ENCODE measurements at places on chromosomes 16 and 17. TPM values are rescaled to one million over a fixed set of nuclear protein-coding genes. Genes with fewer than 3 reads are reported as not detected.

The KRT9 gene
- 0.19 TPM for total RNA-seq

The GRAPL gene
- total RNA-seq, result not detected

The OR1F1 gene
- not detected for total RNA-seq

The SALL1 gene
- total RNA-seq, result not detected

The ZNF785 gene
- 10.9 TPM for total RNA-seq

Data from esophagus squamous epithelium (tissue), 5 donors.